ENCODE measurements at places on chromosomes 12 and 14.

GRCh38 chr14:55977392-55978150, 140.6 kb upstream of the PELI2 start:
- no peak for DNase-seq

DNA sequence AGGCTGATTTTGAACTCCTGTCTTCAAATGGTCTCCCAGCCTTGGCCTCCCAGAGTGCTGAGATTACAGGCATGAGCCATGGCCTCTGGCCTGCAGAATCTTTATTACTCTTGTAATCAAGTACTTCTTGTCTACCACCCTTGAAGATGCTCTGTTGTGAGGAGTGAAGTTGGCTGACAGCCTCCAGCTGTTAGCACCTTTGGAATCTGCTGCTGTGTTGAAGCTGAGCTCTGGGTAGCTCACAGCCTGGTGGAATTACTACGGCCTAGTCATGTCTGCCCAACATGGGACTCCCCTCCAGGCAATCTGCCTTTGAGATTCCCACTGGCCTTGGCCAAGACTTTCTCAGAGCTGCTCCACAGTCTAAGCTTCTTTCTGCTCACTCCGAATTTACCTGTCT, 5.8 kb upstream of the C12orf75 start:
- DNase-seq, result no peak

GRCh38 chr12:9405886-9406563, 197.8 kb upstream of the PZP start:
- DNase-seq, result no peak

DNA sequence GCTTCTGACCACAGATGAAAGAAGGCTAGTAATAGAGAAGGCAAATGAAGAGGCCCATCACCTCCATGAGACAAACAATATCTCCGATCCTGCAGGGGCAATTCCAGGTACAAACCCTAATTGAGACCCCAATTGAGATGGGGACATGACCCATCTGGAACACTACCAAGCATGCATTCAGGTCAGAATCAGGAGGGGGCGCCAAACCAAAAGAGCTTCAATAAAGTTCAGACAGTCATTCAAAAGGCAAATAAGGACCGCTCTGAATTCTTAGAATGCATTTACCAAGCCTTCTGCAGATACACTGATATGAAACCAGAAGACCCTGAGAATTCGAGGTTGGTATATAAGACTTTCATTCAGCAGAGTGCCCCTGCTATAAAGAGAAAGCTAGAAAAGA, 10.2 kb upstream of the EDDM3B start:
- DNase-seq, result no peak

DNA sequence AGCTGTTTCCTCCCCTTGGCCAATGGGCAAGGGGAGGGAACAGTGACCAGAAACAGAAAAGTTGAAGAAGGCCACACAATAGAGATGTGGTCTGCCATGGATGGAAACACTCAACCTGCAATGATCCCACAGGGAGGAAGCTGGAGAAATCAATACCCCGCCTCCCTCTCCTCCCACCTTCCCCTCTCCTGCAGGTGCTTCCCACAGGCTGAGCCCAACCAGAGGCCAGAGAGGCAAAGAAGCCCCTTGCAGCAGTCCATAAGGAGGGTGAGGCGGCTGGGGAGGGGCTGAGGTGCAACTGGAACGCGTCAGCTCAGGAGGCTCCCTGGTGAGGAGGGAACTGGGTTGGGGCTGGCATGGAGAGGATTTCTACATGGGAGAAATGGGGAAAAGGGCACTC, 84.0 kb downstream of the RNF34 start:
- DNase-seq, result no peak

- DNase-seq, result peak; percentile 10
Measured at GRCh38 chr14:28635387-28635786, 131.2 kb upstream of the FOXG1 start.

DNA sequence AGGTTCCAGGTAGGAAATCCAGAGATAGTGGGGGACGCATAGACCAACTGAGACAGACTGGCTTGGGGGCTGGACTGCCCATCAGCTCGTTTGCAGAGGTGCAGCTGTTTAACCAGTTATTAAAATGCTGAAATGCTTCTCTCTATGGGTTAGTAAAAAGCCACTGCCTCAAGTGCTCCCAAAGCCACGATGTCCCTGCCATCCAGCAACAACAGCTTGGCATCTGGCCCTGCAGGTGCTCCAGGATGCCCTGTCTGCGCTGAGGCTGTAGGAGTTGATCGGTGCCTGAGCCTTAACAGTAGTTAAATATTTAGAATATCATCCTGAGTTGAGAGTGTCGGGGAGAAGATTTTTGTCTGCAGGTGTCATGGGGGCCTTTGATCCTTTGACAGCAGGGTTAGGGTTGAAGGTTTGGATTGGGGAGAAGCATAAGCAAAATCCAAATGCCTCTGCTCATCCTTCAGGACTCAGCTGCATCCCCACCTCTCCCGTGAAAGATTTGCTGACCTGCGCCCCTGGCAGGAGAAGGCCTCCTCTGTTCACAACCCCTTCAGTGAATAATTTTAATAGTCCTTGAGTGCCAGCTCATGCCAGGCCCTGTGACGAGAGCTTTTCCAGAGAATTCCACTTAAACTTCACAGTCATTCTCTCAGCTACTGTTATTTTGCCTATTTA, 127.3 kb upstream of the PWP1 start:
- DNase-seq, result no peak

DNA sequence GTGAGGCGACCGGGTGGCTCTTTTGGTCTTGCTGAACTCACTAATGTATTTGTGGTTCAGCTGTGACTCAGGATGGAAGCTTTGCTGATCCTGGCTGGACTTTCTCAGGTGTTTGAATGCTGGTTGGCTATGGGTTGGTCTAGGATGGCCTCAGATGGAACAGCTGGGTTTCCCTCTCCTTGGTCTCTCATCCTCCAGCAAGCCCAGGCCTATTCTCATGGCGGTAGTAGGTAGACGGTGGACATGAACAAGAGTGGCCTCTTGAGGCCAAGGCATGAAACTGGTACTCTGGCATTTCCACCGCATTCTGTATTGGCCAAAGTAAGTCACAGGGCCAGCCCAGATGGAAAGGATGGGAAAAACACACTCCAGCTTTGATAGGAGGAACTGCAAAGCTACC, 11.8 kb upstream of the POLR3B start:
- peak; percentile 66 for DNase-seq

DNA sequence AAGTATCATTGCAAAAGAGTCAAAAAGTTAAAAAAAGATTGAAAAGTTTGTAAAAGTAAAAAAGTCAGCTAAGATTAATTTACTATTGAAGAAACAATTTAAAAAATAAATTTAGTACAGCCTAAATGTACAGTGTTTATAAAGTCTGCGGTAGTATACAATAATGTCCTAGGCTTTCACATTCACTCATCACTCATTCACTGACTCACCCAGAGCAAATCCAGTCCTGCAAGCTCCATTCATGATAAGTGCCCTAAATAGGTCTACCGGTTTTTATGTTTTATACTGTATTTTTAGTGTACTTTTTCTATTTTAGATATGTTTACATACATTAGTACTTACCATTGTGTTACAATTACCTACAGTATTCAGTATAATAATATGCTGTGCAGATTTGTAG, 43.9 kb upstream of the ABCC9 start:
- DNase-seq, result no peak

- no peak for DNase-seq
Measured at GRCh38 chr14:66508547-66508845, 549 bp downstream of the GPHN start.

- DNase-seq, result no peak
Measured at GRCh38 chr12:106651552-106651951, 68.7 kb downstream of the RFX4 start.

DNA sequence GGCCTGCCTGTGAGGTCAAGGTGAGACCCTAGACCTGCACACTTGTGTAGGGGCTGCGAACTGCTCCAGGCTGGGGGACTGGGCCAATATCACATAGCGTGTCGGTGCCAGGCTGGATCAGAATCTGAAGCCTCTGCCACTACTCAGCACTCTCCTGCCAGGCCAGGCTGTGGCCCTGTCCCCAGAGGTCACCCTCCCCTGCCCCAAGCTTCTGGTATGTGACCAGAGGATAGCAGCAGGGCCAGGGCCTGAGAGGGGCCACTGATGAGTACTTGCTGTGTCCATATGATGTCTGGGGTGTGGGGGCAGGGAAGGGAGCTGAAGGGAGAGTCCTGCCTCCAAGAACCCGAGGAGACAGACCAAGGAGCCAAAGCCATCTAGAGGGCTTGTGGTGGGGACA, 17.8 kb downstream of the ARL6IP4 start:
- no peak for DNase-seq

DNA sequence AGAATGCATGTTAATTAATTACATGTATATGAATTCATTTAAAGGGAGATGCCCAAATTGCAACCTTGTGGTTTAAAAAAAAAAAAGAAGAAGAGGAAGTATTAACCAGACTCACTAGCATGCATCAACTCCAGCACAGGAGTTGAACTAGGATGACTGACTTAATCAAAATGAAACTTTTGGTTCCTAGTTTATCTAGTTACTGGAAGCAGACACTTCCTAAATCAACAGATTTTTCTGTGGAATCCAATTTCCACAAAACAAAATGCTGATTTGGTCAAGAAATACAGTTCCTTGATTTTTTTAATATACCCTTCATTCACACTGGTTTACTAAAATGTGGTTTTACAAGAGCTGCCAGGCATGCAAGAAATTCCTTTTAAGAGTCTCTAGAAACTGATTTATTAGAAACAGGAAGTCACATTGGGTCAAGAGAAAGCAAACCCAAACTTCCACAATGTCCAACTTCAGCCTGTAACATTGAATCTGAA, 41.6 kb downstream of the ITPR2 start:
- peak; percentile 63 for DNase-seq

GRCh38 chr12:93098077-93098476, 169.0 kb upstream of the EEA1 start:
- DNase-seq, result peak; percentile 57

GRCh38 chr14:91378930-91379578, 38.6 kb downstream of the CCDC88C start:
- DNase-seq, result no peak

- no peak for DNase-seq
Measured at GRCh38 chr12:94263905-94264561, 115.7 kb downstream of the PLXNC1 start.

GRCh38 chr12:54502485-54502884, 4.9 kb downstream of the NCKAP1L start:
- no peak for DNase-seq

- DNase-seq, result no peak
Measured at GRCh38 chr12:96361074-96361473, 39.2 kb downstream of the CDK17 start.

GRCh38 chr14:103136388-103137271, 13.4 kb downstream of the TNFAIP2 start:
- peak; percentile 81 for DNase-seq

- DNase-seq, result no peak
Measured at GRCh38 chr12:77600468-77600843, 230.2 kb upstream of the NAV3 start.

DNA sequence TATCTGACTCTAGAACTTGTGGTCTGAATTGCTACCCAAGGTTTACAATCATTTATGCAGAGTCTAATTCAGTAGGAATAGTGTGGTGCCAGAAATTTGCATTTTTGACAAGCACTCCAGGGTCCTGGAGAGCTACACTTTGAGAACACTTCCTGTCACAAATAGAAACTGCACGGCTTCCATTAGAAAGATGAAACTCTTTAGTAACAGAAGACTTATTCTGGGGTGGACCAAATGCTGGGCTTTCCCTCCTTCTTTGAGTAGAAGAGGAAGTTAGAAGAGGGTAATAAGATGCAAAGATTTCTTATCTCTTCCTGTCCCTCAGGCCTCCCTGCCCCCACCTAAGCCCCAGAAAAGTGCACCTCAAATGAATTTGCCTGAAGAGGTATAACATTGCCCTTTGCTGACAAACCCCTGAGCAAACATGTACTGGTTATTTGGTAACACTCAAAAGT, 28.4 kb downstream of the DGLUCY start:
- no peak for DNase-seq

DNA sequence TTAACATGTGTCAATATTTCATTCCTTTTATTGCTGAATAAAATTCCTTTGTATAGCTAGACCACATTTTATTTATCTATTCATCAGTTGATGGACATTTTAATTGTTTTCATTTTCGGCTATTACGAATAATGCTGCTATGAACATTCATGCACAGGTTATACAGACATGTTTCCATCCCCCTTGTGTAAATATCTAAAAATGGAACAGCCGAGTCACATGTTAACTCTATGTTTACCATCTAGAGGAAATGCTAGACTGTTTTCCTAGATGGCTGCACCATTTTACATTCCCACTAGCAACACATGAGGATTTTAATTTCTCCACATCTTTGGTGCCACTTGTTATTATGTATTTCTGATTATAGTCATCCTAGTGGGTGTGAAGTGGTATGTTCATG, 49.2 kb downstream of the HECTD4 start:
- no peak for DNase-seq

DNA sequence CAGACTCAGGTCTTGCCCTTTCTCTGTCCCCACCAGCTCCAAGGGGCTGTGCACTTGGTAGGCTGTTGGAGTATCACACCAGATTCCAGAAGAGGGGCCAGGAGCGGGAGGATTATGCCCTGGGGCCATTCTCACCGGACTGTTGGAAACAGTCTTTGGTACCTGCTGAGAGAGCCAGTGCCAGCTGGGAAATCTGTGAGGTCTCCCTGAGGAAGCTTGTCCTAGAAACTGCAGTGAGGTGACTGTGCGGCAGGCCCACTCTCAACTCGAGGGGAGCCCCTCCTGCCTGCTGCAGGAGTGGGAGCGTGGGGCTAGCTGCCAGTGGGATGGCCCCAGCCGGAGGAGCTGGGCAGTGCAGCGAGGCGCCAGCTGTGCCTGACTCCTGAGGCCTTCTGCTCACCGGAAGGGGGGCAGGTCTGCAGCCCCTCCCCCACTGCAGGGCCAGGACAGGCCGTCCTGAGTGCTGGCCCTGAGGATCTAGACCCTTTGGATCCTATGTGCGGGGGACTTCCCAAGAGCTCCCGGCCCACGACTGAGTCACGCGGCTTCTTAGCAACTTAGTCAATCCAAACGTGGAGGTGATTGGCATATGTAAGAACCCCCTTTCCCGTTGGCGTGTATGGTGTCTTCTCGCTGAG, 295.2 kb downstream of the CACNA1C start:
- DNase-seq, result no peak

DNA sequence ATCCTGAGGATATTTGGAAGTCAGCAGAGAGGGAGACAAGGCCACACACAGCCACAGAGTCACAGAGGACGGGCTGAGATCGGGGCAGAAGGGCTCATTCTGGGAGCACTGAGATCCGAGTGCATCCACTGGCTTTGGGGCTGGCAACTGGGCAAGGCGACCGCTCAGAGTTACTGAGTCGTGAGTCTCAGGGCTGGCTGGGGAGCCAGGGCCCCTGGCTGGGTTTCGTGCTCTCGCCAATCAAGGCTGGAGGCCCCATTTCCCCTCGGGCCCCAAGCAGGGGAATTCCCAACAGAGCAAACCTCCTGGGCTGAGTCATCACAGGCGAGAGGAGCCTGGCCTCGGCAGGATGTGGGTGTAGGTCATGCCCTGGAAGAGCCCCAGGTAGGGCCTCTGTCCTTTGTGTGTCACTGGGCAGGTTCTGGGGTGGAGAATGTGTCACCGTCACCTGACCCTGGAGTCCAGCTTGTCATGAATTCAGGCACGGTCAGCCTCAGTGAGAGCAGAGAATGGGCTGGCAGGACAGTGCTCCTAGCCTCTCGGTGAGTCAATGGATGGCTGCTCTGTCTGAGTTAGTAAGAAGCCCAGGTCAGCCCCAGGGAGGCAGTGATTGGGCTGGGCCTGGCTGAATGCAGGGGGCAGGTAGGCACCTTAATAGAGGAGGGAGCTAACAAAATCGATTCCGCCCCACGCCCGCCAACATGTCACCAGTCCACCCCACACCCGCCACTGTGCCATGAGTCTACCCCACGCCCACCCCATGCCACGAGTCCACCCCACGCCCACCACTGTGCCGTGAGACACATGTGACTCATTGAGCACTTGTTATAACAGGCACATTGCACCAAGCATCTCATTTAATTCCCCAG, 16.9 kb downstream of the ASB2 start:
- DNase-seq, result peak; percentile 99

Measured in EL (cell line).